RPMI8226 (cell line): ENCODE measurements at places on chromosomes 16 and 17.

DNA sequence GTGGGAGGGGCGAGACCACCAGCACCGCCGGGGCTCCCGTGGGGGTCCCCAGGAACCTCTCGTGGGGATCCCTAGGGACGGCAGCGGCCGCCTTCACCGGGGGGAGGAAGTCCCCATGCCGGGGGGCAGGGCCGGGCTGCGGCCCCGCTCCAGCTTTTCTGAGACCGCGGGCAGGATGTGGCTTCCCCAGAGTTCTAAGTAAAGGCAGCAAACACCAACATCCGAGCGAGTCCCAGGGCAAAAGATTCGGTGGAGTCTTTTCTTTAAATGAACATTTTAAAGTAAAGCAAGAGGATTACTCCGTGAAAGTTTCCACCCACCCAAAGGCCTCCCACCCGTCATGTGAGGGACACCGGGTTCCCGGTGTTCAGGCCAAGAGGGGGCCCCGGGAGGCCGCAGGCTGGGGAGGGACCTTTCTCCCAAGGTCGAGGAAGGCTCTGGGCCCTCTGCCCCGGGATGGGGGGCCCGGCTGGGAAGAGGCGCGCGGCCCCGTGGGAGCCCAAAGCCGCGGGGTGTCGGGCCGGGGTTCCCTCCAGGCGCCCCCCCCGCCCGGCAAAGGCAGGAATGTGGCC, 137.2 kb upstream of the RPH3AL start:
- DNase-seq = no peak

GRCh38 chr17:36089339-36089865, 541 bp downstream of the CCL3 start:
- DNase-seq = no peak

DNA sequence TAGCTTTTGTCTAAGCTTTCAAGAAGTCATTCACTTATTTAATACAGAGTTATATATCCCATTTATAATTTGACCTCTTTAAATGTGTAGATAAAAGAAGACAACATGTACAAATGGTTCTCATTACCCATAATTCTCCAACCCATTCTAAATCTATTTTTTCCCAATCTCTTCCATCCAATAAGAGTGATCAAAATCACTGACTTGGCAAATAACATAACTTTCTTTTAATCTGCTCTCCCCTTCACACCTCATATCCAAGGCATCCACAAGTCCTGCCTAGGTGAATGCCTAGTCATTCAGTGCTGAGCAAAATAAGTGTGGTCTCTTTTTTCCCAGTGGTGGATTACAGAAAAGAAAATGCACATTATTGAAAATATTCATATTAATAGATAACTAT, 1231.1 kb downstream of the CDH11 start:
- DNase-seq = no peak

- DNase-seq = peak; percentile 85
Observed at GRCh38 chr16:70429888-70430666, 8.8 kb downstream of the ST3GAL2 start.

- peak; percentile 44 for DNase-seq
Observed at GRCh38 chr16:8961811-8962390, 1.8 kb downstream of the USP7 start.

- DNase-seq = peak; percentile 15
Observed at GRCh38 chr17:60079401-60080243, 901 bp upstream of the HEATR6 start.

DNA sequence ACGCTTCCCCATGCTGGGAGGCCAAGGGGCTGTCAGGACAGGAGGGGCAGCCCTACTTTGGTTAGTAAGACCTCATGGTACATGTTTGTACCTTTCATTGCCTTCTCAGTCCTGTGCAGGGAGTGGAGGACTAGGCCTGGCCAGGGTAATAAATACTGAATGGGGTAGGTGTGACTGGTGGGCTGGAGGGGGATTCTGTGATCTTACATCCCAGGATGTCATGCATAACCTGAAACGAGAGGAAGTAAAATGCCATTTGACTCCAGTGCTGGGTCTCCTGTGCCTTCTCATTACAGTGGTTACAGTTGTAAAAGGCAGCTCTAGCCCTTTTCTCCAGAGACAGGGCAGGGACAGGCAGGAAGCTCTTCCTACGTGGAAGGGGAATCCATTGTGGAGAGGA, 138.2 kb downstream of the AATF start:
- DNase-seq = no peak

GRCh38 chr17:48095611-48096010, 5.7 kb downstream of the CBX1 start:
- DNase-seq = no peak

DNA sequence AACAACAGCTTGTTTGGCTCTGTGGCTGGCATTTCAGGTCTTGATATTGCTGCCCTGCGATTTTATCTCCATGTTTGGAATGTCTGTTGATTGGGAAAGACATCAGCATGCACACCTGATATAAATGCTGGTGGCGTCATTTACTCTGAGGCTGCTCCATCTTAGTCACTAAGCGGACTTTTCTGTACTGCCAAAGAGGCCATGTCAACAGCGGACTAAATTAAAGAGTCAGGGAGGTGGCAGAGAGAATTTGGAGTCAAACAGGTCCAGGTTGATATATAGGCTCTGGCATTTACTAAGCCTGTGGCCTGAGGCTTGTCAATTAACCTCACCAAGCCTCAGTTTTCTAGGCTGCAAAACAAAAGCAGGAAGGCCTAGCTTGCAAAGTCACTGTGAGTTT, 6.2 kb downstream of the RBFOX1 start:
- no peak for DNase-seq

GRCh38 chr17:73404246-73404645, 92.4 kb upstream of the CDC42EP4 start:
- DNase-seq = no peak

DNA sequence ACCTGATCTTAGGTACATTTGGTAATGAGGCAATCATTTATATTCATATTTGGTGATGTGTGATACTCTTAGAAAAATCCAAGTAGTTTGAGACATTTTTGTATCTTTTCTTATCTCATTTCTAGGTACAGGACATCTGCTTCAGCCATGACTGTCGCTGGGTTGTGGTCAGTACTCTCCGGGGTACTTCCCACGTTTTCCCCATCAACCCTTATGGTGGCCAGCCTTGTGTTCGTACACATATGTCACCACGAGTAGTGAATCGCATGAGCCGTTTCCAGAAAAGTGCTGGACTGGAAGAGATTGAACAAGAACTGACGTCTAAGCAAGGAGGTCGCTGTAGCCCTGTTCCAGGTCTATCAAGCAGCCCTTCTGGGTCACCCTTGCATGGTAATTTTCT, 312.2 kb downstream of the BCAS3 start:
- no peak for DNase-seq

DNA sequence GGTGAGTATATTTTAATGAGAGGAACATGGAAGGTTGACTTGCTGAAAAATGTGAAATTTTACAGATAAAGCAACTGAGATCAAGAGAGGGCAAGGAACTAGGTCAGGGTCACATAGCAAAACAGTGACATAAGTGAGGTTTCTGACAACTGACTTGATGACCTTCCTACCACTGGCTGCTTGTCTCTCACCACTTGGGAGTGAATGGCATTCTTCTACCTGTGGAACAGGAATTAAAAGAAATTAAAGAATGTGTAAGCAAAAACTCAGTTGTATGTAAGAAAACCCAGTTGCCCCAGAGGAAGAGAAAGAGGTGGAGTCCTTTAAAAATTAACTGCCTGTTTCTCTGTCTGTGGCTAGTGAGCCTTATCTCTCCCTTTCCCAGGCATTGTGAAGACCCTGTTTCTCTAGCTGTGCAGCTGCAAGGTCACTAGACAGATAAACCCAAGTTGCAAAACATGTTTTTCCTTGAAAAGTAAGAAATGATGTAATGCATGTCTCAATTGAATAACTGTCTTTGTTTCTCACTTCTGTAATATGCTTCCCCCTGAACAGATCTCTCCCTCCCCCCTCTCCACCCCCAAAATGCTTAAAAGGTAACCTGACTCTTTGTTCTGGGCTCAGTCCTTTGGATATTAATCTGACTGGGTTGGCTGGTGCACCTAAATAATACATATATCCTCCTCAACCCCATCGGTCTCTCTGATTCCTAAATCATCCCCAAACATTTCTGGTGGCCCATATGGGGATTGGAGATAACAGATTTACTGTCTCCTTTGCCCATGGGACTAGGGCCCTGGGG, 23.4 kb downstream of the ACSM1 start:
- DNase-seq = no peak

- no peak for DNase-seq
Observed at GRCh38 chr17:26818736-26819135, 475.2 kb upstream of the WSB1 start.

- no peak for DNase-seq
Observed at GRCh38 chr17:41551365-41551764, 20.5 kb downstream of the KRT9 start.

- DNase-seq = no peak
Observed at GRCh38 chr16:54216268-54216667, 70.3 kb downstream of the IRX3 start.

DNA sequence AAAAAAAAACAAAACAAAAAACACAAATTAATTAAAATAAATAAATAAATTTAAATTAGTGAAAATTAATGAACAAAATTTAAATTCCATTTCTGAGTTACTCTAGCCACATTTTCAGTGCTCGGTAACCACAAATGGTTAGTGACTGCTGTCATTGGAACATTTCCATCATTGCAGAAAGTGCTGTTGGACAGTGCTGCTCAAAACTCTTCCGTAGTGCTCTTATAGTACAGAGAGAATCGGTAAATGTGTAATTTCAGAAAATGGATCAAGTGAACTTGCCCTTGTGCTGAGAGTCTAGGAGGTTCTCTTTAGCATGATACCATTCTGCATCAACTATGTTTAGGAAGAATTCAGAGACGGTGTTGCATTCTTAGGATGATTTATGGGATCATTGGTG, 23.7 kb downstream of the ZNRF1 start:
- no peak for DNase-seq

GRCh38 chr17:63337579-63337978, 108.5 kb downstream of the CYB561 start:
- DNase-seq = no peak

DNA sequence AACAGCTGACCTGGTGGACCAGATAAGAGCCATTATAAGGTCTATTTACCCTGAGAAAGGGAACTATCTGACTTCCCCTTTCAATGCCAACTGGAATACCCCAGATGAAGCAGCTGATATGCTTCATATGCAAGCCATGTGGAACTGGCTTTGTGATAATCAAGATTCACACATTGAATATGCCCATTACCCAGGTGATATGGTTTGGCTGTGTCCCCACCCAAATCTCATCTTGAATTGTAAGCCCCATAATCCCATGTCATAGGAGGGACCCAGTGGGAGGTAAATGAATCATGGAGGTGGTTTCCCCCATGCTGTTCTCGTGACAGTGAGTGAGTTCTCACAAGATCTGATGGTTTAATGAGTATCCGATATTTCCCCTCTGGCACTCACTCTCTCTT, 42.1 kb downstream of the IKZF3 start:
- no peak for DNase-seq

DNA sequence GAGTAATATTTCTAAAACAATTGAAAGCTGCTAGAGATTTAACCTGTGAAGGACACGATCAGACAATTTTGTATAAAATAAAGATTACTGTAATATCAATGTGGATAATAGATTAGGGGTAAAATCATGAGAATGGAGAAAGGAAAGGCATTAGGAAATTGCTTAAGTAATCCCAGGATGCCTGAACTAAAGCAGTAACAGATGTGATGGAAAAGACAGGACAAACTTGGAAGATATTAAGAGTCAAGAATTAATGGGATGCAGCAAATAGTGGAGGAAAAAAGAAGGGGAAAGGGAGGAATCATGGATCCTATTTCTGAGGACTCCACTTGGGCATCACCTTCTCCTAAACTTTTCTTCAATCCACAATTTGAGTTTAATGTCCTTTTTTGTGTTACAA, 437.1 kb upstream of the PMFBP1 start:
- no peak for DNase-seq

DNA sequence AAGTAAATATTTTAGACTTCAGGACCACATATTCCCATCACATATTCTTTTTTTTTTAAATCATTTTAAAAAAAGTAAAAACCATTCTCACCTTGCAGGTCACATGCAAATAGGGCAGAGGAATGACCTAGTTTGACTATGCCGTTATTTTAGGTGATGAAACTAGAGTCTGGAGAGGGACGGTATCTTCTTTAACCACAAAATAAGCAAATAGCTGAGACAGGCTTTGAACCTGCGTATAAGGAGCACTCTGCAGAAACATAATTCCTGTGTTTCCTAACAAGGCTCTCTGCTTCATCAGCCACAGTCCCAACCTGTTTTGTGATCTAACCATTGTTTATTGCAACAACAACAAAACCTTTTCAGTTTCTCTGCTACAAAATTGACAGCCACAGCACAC, 121.5 kb downstream of the PCTP start:
- DNase-seq = no peak

GRCh38 chr16:87100306-87101058, 216.7 kb downstream of the C16orf95 start:
- DNase-seq = no peak

DNA sequence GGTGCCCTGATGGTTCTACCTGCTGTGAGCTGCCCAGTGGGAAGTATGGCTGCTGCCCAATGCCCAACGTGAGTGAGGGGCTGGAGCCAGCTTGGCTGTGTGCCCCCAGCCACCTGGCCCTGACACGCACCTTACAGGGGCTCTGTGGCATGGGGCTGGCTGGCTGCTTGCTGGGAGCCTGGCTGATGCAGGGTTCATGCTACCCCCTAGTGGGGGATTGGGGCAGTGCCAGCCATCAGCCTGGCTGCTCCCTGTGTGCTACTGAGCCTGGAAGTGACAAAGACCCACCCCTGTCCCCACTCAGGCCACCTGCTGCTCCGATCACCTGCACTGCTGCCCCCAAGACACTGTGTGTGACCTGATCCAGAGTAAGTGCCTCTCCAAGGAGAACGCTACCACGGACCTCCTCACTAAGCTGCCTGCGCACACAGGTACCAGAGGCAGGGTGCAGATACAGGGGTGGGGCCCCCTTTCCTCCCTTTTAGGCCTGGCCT, 5.7 kb downstream of the GRN start:
- peak; percentile 79 for DNase-seq

DNA sequence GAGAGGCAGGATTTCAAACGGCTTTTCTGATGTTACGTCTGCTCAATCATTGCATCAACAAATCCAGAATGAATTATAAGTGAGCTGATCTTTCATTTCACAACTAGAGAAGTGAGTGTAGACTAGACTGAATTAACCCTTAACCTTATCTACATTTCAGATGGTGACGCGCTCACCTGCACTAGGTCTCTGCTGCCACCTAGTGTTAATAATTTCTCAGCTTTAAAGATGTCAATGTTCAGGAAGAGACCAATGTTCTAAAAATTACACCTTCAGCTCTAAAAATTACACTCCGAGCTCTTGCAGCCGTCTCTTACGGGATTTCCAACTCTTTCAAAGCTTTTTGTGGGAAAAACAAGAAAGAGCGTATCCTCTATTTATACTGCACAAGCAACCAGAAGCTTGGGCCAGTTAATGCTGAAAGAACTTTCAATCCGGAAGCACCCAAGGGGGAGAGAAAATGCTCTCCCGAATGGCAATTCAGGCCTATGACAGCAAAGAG, 88.2 kb upstream of the FA2H start:
- DNase-seq = peak; percentile 63

- no peak for DNase-seq
Observed at GRCh38 chr17:74181341-74181740, 22.1 kb upstream of the RPL38 start.

- DNase-seq = no peak
Observed at GRCh38 chr16:23423496-23424049, 29.4 kb downstream of the COG7 start.
